Stimulated activated CD4-positive, alpha-beta T cell treated with anti-CD3 and anti-CD28 coated beads, Interleukin-1b, Interleukin-23, amount 100 ng/mL, for 24 hours (primary cell): ENCODE measurements at places on chromosomes 7 and 10.

- DNase-seq, result no peak
Observed at GRCh38 chr7:883055-884021, 7.0 kb downstream of the GET4 start.

DNA sequence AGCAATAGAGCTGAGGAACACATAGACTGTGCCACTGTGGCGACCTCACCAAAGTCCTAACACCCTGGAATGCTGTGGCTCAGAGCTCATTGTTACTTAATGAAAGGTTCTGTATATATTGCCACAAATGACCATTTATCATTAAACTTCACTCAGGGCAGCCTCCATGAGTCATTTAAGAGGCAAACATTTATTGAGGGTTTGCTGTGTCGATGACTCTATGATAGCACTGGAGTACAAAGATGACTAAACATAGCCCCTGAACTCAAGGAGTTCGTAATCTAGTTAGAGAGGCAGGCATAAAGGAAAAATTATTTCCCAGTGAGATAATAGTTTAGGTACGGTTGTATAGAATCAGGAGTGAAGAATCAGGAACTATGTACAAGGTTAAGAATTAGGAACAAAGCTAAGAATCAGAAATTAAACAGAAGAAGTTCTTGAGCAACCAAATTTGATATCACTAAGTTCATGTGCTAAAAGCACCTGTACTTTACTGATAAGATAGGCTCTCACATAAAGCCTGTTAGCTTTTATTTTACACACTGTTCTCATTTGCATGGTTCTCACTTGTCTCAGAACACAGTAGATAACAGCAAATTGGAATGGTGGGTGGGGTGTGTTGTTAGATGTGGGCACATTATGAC lies 7.9 kb downstream of the ENTPD7 start:
- DNase-seq, result no peak

GRCh38 chr10:99672884-99673283 lies 13.6 kb downstream of the ENTPD7 start:
- no peak for DNase-seq

DNA sequence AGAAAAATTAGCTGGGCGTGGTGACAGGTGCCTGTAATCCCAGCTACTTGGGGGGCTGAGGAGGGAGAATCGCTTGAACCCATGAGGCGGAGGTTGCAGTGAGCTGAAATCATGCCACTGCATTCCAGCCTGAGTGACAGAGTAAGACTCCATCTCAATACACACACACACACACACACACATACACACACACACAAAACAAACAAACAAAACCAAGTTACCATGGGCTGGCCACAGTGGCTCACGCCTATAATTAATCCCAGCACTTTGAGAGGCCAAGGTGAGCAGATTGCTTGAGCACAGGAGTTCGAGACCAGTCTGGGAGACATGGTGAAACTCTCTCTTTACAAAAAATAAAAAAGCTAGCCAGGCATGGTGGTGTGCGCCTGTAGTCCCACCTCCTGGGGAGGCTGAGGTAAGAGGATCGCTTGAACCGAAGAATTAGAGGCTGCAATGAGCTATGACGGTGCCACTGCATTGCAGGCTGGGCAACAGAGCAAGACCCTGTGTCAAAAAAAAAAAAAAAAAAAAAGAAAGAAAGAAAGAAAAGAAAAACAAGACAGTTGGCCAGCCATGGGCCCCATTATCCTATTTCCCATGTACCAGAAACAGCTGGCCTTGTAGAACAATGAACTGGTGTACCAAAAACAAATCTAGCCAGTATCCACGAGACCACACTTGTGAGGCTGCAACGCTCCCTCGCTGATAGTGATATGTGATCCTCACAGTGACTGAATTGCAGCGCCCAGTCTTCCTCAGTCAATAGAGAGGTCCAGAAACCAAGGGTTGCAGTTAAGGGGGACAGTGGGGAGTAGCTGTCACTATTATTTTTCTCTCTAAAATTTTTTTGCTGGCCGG lies 6.6 kb upstream of the AGFG2 start:
- no peak for DNase-seq

DNA sequence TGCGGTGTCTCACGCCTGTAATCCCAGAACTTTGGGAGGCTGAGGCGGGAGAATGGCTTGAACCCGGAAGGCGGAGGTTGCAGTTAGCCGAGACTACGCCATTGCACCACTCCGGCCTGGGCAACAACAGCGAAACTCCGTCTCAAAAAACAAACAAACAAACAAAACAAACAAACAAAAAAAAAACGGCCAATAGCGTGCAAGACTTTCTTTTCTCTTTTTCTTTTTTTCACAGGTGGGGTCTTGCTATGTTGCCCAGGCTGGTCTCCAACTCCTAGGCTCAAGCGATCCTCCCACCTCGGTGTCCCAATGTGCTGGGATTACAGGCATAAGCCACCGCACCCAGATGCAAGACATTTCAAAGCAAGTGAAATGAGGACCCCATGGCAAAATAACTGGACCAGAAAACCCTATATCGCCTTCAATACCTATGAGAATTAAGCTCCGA lies 1.6 kb downstream of the PSAP start:
- no peak for DNase-seq

- no peak for DNase-seq
Observed at GRCh38 chr10:29356931-29357330, 68.1 kb downstream of the LYZL1 start.

DNA sequence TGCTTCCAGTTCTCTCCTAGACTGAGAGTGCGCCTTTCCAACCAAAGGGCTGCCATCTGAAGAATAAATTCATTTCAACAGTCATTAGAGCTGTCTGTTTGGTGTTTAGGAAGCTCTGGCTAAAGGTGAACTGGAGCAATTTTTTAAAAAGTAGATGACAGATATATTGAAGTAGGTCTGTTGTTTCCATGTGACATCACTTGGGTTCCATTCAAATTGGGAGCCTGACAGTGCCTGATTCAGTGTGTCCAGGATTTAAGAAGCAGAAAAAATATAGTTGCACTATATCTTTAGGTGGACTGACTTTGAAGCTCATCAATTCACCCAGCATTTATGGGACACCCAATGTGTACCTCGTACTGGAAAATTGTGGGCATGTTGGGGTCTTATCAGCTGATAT lies 367.7 kb downstream of the BBS9 start:
- DNase-seq, result no peak

- DNase-seq, result no peak
Observed at GRCh38 chr10:120989279-120989678, 138.1 kb downstream of the WDR11 start.

DNA sequence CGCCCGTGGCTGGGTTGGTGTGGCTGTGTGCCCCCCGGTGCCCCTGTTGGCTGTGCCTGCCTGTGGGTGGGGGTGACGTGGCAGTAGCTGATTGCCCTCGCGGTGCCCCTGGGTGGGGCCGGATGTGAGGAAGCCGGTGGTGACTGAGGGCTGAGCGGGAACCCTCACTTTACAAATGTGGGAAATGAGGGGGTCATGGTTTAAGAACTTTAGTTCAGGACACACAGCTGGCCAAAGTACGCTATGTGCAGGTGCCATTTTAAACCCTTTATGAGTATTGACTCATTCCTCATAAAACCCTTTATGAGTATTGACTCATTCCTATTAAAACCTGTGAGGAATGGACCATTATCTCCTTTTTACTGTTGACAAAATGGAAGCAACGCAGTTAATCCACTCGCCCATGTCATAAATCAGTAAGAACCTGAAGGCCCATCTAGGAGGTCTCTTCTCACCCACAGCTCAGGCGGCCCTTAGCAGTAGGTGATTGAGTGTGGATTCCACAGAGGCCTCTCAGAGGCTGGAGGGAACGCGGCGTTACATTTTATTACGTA lies 290.1 kb upstream of the COBL start:
- no peak for DNase-seq

GRCh38 chr10:6951732-6952131 lies 371.7 kb upstream of the PRKCQ start:
- no peak for DNase-seq

DNA sequence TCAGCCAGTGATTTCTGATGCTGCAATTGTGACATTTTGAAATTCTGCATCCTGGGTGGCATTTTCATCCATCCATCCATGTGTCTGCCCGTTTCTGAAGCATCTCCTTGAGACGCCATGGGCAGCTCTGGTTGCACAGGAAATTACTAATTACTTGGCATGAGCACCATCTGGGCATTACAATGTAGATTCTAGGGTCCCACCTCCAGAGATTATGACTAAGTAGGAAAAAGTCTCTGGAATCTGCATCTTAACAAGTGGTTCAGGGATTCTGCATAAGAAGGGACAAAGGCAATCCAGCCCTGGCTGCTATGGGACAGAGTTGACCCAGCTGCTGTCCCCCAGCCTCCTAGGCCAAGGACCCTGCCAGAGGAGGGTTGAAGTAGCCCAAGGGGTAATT lies 65.3 kb downstream of the CUZD1 start:
- no peak for DNase-seq

DNA sequence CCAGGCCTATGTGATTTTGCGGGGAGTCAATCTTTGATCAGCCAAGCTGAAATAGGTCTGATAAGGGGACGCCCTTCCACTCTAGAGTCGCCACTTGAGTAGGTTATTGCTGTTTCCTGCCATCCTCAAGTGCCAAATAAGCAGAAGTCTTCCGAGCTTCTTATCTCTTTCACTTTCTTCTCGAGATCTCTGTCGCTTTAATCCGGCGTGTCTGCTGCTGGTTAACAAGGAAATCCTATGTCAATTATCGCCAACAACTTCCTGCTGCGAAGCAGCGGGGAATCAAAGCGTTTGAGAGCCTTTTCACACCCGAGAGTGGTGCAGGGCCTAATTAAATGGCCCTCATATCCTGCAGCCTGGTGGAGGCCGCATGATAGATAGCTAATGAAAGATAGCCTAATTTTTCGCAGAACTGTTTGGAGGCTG lies 215.9 kb downstream of the RAB11FIP2 start:
- DNase-seq, result peak; percentile 9

- DNase-seq, result no peak
Observed at GRCh38 chr7:27914409-27914808, 174.4 kb downstream of the TAX1BP1 start.

GRCh38 chr10:98577168-98577567 lies 130.4 kb upstream of the HPS1 start:
- no peak for DNase-seq

- no peak for DNase-seq
Observed at GRCh38 chr7:132035517-132036362, 479.3 kb upstream of the PODXL start.

- DNase-seq, result peak; percentile 1
Observed at GRCh38 chr10:5447611-5448071, 35.3 kb downstream of the NET1 start.

- no peak for DNase-seq
Observed at GRCh38 chr10:132839061-132839460, 53.1 kb upstream of the NKX6-2 start.

- DNase-seq, result no peak
Observed at GRCh38 chr7:155463114-155463811, 5.3 kb downstream of the EN2 start.

DNA sequence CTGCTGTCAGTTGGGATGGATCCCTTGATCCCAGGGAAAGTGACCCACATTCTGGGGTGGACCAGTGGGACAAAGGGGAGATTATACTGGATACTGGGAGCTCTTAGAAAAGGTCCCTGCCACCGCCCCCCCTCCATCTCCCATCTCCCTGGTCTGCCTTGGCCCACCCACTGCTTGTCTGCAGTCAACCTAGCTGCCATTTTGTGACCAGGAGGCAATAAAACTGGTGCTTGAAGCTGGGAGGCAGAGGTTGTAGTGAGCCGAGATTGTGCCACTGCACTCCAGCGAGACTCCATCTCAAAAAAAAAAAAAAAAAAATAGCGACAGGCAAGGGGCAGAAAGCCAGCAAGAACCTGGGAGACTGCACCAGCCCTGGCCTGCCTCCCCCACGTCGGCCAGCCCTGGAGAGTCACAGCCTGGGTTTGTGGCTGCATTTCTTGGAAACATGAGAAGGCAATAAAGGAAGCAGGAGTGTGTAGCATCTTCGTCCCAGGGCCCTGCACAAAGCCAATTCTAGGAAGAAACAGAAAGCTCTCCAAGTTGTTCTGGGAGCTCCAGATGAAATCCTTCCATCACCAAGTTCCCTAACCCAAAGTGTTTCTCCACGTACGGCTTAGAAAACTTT lies 4.7 kb upstream of the ARPC1B start:
- no peak for DNase-seq

- no peak for DNase-seq
Observed at GRCh38 chr7:36653008-36653662, 71.2 kb downstream of the AOAH start.

DNA sequence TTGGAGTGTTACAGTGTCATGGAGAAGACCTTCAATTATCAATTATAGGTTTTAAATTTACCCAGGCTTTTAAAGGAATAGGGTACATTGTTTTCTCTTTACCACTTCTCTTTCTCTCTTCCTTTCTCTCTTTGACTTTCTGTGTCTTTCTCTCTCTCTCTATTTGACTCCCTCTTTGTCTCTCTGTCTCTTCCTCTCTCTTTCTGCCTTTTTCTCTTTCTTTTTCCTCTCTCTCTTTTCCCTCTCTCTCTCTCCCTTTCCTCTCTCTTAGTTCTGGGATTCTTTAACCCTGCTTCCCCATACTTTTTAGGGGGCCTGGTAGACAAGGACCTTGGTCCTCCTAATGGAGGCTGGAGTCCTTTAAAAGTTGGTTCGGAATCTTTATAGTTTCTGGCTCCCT lies 15.9 kb upstream of the GHITM start:
- no peak for DNase-seq

DNA sequence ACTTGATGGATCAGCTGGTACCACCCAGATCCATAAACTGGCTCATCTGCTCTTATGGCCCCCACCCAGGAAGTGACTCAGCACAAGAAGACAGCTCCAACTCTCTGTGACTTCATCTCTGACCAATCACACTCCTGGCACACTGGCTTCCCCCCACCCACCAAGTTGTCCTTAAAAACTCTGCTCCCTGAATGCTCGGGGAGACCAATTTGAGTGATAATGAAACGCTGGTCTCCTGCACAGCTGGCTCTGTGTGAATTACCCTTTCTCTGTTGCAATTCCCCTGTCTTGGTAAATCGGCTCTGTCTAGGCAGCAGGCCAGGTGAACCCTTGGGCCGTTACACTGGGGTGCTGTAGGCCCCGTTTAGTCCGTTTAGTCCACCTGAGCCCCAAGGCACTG lies 23.4 kb upstream of the BNIP3 start:
- DNase-seq, result no peak

DNA sequence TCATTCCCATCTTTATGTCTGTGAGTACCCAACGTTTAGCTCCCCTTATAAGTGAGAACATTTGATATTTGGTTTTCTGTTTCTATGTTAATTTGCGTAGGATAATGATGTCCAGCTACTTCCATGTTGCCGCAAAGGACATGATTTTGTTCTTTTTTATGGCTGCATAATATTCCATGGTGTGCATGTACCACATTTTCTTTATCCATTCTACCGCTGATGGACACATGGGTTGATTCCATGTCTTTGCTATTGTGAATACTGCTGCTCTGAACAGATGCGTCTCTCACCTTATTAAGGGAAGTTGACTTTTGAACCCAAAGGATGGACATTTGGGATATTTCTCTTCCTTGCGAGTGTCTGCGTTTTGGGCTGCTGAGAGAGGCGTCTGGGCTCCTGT lies 50.2 kb downstream of the GTF2IRD1 start:
- no peak for DNase-seq

- no peak for DNase-seq
Observed at GRCh38 chr7:132419542-132419941, 156.7 kb downstream of the PLXNA4 start.

GRCh38 chr7:71485586-71485985 lies 353.6 kb downstream of the GALNT17 start:
- no peak for DNase-seq
